ENCODE measurements at places on chromosomes 16 and 17.

GRCh38 chr17:40074871-40075200 is 12.1 kb downstream of the THRA start:
- no peak for DNase-seq

- DNase-seq, result no peak
Observed at GRCh38 chr16:24755201-24755874, 25.9 kb downstream of the TNRC6A start.

DNA sequence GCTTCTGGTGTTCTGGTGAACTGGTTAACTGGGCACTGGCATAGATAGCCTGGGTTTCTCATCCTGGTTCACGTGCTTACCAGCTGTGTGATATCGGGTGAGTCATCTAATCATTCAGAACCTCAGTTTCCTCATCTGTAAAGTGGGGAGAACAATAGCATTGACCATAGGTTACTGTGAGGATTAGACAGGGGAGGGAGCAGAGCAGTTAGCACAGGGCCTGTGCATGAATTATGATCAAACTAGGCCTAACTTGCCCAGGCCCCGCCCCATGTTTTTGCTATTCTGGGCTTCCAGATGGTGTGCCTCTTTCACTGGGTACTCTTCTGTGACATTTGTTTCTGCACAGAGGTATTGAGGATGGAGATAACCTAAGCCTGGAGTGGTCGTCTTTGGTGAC is 4.6 kb upstream of the KLHL36 start:
- DNase-seq, result no peak

DNA sequence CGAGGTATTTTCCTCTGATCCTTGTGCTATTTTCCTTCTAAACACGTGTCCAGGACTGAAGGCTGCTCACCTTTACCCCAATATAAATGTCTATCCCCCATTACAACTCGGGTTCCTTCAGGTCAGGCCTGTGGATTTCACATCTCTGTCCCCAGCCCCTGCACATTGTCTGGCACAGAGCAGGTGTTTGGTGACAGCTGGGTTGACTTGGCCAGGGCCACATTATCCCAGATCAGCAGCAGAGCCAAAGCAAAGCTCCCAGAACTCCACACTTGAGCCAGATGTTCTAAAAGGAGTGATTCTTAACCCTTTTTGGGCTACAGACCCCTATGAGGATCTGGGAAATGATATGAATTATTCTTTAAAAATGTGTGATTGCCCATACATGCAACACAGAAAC is 18.0 kb upstream of the SPATA32 start:
- no peak for DNase-seq

- DNase-seq, result no peak
Observed at GRCh38 chr17:65389949-65390348, 171.5 kb downstream of the AXIN2 start.

DNA sequence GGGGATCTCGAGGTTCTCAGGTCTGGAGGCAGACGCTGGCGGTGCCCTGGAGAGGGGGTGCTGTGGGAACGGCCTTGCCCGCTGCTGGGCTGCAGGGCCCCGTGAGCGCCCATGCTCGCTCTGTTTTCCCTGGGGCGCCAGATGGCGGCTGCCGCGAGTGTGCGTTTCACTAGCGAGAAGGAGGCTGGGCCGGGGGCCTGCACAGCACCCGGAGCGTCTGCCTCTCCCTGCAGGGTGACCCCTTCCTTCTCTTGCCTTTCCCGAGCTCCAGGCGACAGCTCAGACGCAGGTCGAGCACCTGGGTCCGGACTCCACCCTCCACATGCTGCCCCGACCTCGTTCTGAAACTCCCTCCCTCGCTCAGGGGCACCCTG is 2.7 kb downstream of the TELO2 start:
- no peak for DNase-seq

GRCh38 chr17:17304521-17304985 is 1.4 kb downstream of the NT5M start:
- no peak for DNase-seq

DNA sequence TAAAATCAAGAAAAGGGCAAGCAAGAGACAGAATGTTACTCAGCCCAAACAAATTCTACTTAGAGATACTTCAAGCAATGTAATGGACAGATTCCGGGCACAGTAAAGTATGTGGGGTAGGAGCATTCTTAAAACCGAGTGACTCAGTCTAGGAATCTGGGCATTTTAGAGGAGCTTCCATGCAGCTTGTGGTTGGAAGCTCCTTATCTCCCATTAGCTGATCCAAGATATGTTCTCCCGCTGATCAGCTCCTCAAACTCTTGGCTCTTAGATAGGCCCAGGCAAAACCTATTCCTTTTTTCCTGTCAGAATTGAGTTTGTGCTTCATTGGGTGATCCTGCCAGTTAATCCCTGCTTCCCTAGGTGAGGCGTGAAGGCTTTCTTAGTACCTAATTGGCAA is 303.3 kb downstream of the CEP112 start:
- no peak for DNase-seq
